HFFc6 (cell line): ENCODE measurements at places on chromosomes 1 and 21. TPM values are rescaled to one million over a fixed set of nuclear protein-coding genes. Genes with fewer than 3 reads are reported as not detected.

The KCNA3 gene
- total RNA-seq, result not detected in 3 replicates

DNA sequence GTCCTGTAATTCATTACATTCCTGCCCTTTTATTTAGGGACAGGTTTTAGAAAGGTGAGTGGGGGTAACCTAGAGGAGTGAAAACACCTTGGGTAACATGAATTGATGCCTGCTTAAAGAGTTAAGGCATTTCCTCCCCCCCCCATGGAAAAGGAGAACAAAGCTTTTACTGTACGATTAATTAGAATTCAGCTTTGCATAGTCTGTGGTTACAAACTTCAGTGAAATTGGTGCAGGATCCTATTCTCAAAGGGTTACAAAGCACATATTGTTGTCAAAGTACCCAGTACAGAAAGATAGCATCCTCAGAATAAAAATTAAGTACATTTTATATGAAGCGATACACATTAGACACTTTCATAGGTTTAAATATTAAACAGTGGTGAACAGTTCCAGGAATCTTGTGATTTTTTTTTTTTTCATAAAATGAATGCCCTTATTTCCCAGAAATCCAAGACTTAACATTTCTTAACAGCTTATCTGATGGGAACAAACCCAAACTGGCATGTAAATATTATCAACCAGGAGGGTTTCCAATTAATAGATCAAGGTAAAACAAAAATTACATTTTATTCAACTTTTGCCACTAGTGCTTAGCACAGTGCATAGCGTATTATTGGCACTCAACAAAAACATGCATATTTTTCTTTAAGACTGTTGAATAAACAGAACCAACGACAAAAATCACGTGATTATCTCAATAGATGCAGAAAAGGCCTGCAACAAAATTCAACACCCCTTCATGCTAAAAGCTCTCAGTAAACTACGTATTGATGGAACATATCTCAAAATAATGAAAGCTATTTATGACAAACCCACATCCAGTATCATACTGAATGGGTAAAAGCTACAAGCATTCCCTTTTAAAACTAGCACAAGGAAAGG, 172.7 kb downstream of the PDE4B start:
- DNase-seq, result no peak

The CFAP45 gene
- 0.93 to 2.0 TPM (median 1.6 TPM) in 3 replicates for total RNA-seq

DNA sequence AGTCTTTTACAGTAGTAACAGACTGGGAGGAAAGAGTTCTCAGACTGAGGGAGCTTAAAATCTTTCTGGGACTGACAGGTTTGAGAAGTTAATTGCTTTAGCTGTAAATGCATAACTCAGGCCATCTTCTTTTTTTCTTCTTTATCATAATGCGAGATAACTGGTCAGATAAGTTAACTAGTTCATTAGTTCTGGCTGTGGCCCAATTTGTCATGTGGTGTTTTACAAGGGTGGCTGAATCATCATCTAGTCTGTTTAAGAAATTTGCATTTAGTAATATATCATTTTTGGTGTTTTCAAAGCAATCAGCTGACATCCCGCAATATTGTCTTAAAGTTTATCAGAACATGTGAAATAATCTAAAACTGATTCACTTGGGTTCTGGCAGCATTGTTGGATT, 14.0 kb downstream of the HSD3B2 start:
- DNase-seq, result no peak

DNA sequence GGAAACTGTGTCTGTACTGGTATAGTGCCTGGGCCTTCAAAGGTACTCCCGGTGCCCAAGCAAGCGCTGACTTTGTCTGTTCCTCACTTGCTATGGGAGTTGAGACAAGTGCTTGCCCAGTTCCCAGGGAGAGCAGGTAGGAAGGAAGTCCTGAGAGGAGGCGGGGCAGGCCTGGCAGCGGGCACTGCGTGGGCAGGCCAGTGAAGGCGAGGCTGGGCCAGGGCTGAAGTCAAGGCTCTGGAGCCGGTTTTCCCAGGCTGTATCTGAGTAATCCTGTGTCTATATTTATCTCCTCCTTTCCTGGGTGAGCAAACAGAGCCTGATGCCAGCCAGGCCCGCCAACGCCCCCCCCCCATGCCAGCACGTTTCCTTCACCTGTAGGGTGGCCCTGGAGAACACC, 15.9 kb upstream of the EDN2 start:
- no peak for DNase-seq

DNA sequence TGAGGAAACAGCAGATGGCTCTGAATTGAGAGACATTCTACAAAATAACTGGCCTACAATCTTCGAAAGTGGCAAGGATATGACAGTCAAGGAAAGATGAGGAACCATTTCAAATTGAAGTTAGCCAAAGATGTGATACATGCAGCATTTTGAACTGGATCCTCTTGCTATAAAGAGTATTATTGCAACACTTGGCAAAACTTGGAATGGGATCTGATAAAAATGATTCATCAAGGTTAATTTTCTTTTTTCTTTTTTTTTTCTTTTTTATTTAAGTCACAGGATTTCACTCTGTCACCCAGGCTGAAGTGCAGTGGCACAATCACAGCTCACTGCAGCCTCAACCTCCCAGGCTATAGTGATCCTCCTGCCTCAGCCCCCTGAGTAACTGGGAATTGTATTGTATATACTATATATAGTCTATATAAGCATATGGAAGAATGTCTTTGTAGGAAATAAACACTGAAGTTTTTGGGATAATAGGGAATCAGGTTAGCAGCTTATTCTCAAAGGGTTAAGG, 49.8 kb upstream of the GJA8 start:
- DNase-seq, result no peak

The URB2 gene
- total RNA-seq, result 10.8 to 14.2 TPM (median 11.6 TPM) in 3 replicates

- DNase-seq, result no peak
Measured at GRCh38 chr1:67740543-67740942, 55.5 kb downstream of the GADD45A start.

GRCh38 chr21:32055305-32055704, 182.5 kb downstream of the HUNK start:
- no peak for DNase-seq

DNA sequence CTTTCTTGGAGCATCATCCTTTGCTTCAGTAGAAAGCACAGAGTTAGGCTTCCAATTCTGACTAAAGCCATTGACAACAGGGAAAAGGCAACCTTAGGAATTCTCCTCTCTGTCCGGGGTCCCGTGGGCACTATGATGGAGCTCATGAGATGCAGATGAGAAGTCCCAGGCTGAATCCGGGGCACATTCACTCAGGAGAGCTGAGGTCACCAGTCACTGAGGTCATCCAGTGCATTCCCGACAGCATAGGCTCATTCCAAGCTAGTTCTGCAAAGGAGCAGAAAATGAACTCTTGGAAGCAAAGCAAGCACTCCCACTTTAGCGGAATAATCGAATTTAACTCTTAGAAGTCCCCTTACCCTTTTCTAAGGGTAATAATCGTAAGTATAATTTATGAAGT, 6.8 kb downstream of the CR1 start:
- DNase-seq, result no peak

DNA sequence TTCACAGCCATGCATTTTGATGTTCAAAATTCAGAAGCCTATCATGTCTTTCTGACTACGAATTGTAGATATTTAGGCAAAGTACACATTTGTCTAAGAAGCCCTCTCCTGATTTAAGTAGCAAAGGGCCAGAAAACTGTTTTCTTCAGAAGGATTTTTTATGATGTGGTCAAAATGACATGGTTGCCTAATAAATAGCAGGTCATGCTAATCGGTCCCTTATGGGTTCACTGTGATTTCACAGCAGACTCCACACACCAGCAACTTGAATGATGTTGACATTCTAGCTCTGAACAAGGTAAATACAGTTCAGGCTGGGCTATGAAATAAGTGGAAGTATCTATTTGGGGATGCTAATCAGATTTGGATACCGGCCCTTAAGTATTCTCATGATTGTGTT, 178.7 kb upstream of the DPYD start:
- DNase-seq, result peak; percentile 35

The HSF2BP gene
- 0.58 to 0.90 TPM (median 0.80 TPM) in 3 replicates for total RNA-seq

The PLPPR5 gene
- total RNA-seq, result not detected in 3 replicates

DNA sequence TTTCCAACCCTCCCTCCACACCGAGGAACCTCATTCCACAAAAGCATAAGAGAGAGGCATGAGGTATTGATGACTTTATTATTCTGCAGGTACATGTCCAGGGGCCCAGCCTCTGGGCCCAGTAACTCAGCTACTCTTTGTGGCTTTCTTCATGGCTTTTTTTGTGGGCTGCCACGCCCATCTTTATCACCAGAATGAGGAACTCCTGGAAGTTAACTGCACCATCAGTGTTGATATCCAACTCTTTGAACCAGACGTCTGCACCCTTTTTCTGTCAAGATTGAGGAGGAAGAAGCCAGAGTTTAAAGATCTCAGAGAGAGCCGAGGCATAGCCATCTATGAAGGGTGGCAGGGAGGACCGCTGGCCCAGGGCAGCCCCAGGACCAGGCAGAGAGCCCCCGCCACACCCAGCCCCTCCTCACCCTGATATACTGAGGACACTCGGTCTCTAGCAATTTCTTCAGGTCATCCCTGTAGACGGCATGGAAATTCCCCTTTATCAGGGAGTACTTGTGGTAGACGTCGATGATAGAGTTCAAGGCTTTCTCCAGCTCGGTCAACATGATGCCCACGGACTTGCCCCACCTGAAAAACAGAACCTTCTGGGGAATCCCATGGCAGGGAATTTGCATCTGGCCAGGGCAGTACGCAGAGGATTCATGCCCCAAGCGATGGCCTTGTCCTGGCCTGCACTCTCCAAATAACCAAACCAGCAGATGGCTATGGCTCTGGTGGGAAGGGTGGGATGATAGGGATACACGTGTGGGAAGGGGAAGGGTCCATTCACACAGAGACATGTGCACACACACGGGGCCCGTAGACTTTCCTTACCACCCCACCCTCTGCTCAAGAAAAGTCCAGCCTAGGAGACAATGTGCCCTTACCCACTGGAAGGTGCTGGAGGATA, 647 bp downstream of the S100A8 start:
- no peak for DNase-seq

GRCh38 chr1:37001703-37002102, 32.6 kb downstream of the GRIK3 start:
- DNase-seq, result no peak

The CHI3L2 gene
- 0.57 TPM in 1 of 2 replicates, not detected in the other for total RNA-seq

DNA sequence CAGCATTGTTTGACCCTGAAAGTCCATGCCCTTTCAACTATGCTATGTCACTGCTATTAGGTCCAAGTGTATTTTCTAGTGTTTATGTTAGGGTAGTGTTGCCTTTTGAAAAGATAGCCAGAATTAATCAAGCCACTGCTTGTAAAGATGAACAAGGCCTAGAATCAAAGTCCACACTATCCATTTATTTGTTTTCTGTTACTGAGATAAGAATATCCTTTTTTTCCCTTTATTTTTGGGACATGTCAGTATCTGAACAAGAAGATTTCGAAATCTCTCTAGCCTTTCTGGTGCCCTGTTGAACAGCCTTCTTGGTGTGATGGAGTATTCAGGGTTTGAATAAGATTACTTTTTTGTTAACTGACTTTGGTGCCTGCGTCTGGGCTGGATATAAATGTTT, 16.7 kb downstream of the UBAP2L start:
- DNase-seq, result no peak

The CD52 gene
- not detected in 3 replicates for total RNA-seq

DNA sequence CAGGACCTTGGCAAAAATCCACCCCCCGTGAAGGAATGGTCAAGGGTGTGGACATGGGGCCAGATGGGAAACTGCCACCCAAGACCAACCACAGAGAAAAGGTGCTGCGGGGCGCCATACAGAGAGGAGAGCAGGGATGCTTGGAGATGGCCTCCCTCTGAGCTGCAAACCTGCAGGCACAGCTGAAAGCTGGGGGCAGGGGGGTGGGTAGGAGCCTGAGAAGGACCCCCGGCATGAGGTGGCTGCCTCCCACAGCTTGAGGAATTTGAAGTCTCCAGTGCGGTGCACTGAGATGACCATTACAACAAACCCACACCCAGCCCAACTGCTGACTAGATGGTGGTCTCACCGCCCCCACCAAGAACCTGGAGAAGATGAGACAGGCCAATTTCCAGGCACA, 84.8 kb downstream of the WDR4 start:
- DNase-seq, result no peak

- DNase-seq, result no peak
Measured at GRCh38 chr1:6348511-6349191, 44.9 kb downstream of the ACOT7 start.

DNA sequence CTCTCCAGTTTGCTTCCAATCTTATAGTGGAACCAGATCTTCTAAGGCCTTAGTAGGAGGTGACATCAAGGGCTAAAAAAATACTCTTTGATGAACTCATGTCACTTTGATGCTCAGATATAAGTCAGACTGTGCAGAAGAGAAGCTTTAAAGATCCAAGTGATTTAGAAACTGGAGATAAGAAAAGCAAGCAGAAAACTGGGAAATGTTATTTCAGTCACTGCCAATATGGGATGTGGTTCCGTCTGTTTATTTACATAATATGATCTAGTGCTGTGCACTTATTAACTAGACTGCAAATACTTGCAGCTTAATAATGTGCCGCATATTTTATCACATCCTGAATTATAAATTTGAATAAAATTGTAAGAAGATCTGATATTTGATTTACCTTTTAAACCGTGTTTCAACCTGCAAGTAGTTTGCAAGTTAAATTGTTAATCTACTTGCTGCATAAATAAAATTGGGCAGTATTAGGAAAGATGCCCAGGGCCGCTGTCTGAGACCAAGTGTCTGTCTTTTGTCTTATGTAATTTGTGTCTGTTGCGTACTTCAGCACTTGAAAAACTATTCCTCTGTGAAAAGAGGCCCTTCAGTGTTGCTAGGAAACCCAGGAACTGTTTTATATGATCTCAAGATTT, 29.6 kb downstream of the CXADR start:
- DNase-seq, result no peak

- DNase-seq, result no peak
Measured at GRCh38 chr21:29172282-29172681, 41.8 kb downstream of the MAP3K7CL start.

DNA sequence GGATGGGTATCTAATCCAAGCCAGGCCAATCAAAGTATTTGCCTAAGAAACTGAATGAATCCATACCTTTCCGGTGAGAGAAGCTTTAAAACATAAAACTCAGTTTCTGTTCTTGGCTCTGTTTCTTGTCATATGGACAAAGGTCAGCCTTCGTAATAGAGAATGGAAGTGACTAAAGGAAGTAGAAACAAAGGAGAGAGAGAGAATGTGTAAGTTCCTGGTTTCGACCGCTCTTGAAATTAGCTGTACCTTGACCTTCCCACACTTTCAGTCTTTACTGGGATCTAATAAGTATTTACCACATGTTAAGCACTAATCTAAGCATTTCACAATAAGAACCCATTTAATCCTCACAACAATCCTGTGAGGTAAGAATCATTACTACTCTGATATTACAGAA, 19.6 kb upstream of the CLCA4 start:
- DNase-seq, result no peak

The CHI3L1 gene
- total RNA-seq, result not detected in 3 replicates

The FNDC5 gene
- 0.53 to 0.69 TPM in 2 of 3 replicates, not detected in the other for total RNA-seq

DNA sequence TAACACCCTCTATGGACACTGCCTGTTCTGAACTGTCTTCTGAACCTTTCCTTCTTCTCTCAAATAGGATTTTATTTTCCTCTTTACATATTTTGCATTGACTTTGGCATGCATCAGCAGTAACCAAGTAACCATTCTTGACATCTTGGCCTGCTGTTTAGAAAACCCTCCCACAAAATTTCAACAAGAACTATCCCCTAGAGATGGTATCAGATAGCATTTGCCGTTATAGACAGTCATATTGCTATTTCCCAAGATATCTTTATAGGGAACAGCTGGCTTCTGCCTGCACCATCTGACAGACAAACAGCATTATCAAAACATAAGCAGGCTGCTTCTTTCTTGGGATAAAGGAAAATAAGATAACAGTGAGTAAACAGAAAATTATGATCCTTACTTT, 54.7 kb downstream of the LHX8 start:
- no peak for DNase-seq
